ENCODE measurements at places on chromosomes 7 and 10. TPM values are rescaled to one million over a fixed set of nuclear protein-coding genes. Genes with fewer than 3 reads are reported as not detected.

The OR2A12 gene
- not detected for total RNA-seq

The SPAM1 gene
- not detected for total RNA-seq

The LRRC61 gene
- 6.8 TPM for total RNA-seq

The CDK14 gene
- 41.0 TPM for total RNA-seq

The RARRES2 gene
- 139 TPM for total RNA-seq

The RGR gene
- not detected for total RNA-seq

- no peak for DNase-seq
Observed at GRCh38 chr7:12357508-12357907, 46.2 kb downstream of the VWDE start.

- peak; percentile 57 for DNase-seq
Observed at GRCh38 chr7:12229046-12229445, 18.0 kb downstream of the TMEM106B start.

- DNase-seq: peak; percentile 14
Observed at GRCh38 chr7:118305671-118306070, 81.2 kb downstream of the ANKRD7 start.

DNA sequence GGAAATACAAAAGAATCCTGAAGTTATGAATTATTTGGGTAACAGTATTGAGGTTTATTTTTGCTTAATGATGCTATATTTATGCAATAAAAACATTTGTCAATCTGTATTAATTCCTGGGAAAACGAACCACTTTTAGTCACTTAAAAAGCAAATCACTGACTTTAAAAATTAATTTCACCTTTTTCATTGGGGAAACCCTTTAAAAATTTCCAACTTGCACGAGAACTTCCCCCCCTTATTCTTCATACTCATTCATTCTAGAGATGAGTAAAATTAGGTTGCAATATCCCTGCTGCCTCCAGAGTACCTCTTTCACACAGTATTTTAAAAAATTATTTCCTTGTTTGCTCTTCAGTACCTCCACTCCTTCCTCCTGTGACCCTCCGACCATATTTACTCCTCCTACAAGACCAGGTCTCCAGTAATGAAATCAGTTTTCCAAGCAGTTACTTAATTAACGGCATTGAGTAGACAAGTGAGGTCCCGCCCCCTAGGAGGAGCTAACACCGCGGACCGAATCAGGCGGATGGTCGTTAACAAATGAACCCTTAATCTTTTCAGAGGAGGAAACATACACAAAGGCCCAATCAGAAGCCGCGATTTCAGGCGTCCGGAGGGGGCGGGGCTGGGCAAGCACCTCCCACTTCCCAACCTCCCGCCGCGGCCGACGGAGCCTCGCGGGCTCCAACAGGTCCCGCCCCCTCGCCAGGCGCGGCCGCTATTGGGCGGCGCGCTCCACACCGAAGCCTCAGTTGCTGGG lies 465 bp upstream of the TRIM24 start:
- peak; percentile 98 for DNase-seq

- peak; percentile 78 for DNase-seq
Observed at GRCh38 chr7:102978284-102978683, 65.5 kb downstream of the LRRC17 start.

- DNase-seq: no peak
Observed at GRCh38 chr7:24751484-24751883, 5.8 kb downstream of the GSDME start.
